ENCODE measurements at places on chromosomes 12 and 14.

DNA sequence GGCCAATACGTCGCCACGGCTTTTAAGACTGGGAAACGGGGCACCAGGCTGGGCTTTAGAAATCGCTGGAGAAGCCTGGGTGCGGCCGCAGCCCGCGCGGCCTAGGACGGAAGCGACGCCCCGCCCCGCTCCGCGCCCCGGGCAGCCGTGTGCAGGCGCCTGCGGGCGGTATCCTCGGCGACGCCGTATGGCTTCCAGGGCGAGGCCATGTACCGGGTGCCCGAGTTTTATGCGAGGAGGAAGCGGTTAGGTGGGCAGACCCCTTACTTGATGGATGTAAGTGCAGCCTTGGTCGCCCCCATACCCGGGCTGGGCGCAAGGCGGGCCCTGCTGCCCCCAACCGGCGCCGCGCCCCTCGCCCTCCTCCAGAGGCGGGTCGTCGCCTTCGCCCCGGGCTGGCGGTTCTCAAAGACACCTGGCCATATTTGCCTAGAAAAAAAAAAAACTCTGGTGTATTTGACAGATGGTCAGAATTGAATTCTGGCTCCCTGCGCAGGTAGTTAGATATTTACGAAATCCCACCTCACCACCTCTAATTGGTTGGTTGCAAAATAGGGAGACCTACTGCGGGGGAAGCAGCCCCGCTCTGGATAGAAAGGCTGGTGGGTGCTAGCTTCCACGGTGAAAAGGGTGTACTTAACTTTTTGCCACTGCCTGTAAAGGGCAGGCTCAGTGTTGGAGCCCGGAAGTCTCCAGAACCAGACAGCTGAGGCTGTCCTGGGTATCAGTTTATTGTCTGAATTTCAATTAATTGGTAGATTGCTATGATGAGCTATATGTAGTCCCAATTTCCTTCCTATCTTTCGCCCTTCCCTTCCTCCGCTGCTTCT, at the start of gene PPP1R36:
Gene PPP1R36 (plus strand): TSS at position 171 of the 830 bp plus-strand sequence. CDS start 37 bp downstream, at position 208.
- DNase-seq = peak; percentile 14

DNA sequence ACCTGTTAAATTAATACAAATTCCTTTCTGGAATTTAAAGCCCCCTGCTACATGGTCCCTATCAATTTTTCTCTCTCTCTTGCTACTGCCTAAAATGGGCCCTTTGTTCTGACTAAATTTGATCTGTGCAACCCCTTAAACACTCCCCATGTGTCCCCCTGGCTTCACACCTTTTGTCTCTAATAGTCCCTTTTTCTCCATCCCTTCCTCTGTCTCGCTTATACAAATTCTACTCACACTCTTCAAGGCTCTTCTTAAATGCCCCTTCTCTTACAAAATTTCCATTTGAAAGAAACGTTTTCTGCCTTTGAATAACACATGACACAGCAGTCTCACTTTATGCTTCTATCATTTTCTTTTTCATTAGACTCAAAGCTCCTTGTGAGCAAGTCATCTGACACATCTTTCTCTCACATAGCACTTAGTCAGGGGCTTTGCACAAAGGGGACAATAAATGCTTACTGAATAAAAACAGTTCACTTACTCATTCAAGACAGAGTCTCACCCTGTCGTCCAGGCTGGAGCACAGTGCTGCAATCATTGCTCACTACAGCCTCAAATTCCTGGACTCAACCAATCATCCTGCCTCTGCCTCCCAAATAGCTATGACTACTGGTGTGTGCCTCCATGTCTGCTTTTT, 41.5 kb upstream of the NR2C1 start:
- DNase-seq = no peak

GRCh38 chr14:75306927-75307699, 28.5 kb downstream of the FOS start:
- DNase-seq = peak; percentile 42

- DNase-seq = no peak
Observed at GRCh38 chr12:91138337-91138920, 27.1 kb upstream of the LUM start.

DNA sequence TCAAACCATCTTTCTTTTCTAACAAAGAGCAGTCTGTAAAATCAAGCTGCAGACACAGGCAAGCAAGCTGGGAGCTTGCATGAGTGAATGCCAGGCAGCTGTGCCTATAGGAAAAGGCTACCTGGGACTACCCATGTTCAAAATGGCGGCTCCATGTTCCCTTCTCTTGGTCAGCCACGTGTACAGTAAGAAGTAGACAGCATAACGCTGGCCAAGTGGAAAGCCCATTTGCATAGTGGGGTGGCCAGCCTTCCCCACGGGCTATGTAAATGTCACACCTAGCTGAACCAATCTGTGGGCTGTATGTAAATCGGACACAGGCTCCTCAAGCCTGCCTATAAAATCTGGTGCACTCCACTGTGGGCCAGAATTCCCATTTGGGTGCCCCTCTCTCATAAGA, 117.1 kb downstream of the SYT10 start:
- DNase-seq = no peak

DNA sequence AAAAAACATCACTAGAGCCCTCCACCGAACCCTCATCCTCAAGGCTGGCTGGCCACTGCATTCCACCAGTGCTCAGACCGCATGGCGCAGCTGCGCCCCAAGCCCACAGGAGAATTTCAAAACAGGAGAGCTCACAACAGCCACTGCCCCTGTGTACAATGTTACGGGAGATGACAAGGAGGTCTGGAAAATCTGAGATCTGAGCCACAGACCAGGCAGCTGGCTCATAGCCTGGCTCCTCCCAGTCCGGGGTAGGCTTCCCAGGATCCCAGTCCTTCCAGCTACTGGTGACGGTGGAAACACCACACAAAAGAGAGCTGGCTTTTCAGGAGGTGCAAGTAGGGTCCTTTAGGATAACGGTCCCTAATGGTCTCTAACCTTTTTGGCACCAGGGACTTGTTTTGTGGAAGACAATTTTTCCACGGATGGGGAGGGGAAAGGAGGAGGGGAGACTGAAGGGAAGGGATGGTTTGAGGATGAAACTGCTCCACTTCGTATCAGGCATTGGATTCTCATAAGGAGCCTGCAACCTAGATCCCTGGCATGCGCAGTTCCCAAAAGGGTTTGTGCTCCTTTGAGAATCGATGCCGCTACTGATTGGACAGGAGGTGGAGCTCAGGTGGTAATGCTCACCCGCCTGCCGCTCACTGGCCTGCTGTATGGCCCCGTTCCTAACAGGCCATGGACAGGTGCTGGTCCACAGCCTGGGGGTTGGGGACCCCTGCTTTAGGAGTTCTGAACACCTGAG, 23.0 kb upstream of the NRDE2 start:
- no peak for DNase-seq

- DNase-seq = no peak
Observed at GRCh38 chr12:56758728-56759262, 4.3 kb upstream of the HSD17B6 start.

GRCh38 chr12:66129934-66130266, 650 bp downstream of the LLPH start:
- DNase-seq = no peak

GRCh38 chr14:21384494-21384851, 654 bp upstream of the SUPT16H start:
- no peak for DNase-seq

GRCh38 chr12:54734196-54734950, 86.2 kb upstream of the DCD start:
- DNase-seq = no peak

- no peak for DNase-seq
Observed at GRCh38 chr12:3223601-3224529, 146.7 kb downstream of the TSPAN9 start.

DNA sequence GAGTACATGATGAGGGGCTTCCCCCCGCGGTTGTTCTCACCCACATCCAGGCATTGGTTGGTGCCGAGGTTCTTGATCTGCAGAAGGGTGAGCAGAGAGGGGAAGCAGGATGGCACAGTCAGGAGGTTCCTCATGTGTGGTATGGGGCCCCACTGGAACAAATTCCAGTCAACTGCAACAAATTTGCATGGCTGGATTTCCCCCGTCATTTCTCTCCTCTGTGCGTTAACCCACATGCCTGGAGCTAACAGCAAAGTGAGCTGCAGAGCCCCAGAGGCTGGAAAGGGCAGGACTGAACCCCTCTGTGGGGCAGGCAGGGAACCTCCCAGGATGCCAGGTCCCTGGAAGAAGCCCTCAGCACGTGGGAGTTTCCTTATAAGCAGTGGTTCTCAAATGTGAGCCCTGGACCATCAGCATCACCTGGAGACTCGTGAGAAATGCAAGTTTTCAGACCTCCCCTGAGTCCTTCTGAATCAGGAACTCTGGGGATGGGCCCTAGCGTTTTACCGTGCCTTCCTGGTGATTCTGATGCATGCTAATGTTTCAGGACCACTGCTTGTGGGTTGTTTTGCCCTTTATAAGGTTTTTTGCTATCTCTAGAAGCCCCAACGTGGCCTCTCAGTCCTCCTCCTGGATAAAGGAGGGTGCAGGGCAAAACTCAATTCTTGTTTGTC, 11.0 kb upstream of the CELA1 start:
- no peak for DNase-seq

- DNase-seq = no peak
Observed at GRCh38 chr12:76495556-76495955, 64.0 kb downstream of the OSBPL8 start.

DNA sequence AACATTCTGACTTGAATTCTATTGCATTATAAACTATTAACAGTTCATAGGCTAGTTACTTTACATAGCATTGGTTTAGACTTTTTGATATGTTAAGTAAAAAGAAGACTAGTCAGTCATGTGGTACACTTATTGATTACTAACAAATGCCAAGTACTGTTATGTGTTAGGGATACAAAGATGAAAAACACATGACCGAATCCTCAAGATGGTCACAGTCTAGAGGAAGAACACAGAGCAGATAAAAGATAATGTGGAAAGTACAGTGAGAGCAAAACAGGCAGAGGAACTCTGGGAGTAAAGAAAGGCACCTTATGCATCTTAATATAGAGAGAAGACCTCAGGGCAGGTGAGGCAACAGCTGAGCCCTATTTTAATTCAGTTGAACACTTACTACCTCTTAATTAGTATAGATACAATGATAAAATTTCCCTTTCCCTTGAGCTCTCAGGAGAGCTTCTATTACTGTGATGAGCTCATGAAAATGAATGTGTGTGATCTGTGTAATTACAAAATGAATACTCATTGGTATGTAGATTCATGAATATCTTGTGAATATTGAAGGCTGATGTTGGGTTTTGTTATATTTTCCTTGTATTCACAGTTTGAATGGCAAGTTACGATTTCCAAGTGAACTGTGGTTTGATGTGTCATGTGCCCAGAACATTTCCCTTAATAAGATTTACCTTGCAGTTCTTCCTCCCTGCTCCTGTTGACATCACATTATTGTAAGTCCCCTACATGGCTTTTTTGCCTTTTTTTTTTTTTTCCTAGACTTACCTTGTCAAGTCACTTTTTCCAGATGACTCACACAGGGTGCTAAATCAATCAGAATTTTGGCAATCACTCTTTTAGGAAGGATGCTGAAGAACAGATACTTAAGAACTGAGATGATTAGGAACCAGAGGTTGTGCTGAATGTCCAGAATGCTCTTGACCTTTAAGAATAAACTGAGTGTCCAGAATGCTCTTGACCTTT, 29.5 kb upstream of the MSRB3 start:
- DNase-seq = peak; percentile 58

DNA sequence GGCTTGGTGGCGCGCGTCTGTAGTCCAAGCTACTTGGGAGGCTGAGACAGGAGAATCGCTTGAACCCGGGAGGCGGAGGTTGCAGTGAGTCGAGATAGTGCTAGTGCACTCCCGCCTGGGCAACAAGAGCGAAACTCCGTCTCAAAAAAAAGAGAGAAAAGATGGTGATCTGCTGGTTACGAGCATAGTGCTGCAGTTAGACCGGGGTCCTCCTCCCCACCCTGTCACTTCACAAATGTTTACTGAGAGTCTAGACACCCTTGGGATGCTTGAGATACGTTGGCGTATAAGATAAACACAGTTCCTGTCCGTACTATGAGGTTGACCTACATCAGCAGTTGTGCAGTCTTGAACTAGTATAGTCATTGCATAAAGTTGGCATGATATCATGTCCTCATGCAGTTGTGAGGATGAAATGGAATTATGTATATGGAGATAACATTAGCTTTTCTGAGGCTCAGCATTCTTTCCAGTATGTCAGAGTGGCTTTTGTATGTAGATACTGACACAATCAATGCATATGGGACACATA, 787 bp downstream of the ACAD10 start:
- no peak for DNase-seq

GRCh38 chr12:74963867-74964331, 245.7 kb downstream of the KCNC2 start:
- no peak for DNase-seq

DNA sequence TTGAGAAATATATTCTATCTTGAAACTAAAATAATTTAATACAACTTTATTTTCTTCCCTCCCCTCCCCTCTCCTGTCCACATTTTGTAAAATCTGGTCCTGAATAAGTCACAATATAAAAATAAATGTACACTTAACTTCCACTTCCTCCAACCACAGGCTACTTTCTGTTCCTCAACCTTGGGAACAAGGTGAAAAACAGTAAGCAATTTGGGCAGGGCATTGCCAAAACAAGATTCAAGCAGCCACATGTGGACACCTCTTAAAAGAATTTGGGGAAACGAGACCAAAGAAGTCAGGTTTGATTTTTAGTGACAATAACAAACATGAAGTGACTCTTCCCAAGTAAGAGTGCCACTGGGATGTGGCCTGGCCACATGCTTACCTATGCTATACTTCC, 115.7 kb downstream of the PTPRQ start:
- no peak for DNase-seq

DNA sequence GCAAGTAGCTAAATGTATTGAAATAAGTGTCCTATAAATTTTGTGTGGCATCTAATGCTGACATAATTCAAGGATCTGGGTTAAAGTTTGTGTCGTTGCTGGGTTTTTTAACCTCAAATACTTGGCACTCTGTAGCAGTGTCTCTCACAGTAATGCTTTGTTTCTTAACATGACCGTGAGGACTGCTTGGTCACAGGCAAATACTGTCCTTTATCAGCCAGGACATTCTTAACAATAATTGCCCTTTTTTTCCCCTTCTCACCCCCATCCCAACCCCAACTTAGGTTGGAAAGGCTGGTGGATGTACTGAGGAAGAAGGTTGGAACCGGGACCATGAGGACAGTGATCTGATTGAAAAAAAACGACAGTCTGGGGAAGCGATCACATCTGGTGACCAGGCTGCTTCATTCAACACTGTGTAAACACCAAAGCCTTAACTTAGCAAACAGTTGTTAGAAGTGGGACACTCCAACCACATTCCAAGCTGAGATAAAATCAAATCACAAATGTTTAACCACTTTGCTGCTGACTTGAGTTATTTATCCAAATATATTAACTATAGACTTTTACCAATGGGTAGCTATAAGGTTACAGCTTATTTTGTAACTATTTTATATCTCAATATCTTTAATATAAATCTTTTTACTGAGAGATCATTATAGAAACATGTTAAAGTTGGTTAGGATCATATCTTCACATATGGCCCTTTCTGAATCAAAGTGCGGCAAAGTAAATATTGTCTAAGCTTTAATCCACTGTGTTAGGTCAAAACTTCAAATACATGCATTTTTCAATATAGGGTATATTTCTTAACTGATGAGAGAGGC, 48.2 kb downstream of the FOXA1 start:
- DNase-seq = no peak

- peak; percentile 28 for DNase-seq
Observed at GRCh38 chr14:69580009-69580577, 5.4 kb upstream of the CCDC177 start.

GRCh38 chr14:75837151-75837787, 144.5 kb downstream of the TGFB3 start:
- DNase-seq = no peak

GRCh38 chr14:56581041-56581727, 1.6 kb downstream of the TMEM260 start:
- no peak for DNase-seq
